ENCODE measurements at places on chromosomes 12 and 14.

DNA sequence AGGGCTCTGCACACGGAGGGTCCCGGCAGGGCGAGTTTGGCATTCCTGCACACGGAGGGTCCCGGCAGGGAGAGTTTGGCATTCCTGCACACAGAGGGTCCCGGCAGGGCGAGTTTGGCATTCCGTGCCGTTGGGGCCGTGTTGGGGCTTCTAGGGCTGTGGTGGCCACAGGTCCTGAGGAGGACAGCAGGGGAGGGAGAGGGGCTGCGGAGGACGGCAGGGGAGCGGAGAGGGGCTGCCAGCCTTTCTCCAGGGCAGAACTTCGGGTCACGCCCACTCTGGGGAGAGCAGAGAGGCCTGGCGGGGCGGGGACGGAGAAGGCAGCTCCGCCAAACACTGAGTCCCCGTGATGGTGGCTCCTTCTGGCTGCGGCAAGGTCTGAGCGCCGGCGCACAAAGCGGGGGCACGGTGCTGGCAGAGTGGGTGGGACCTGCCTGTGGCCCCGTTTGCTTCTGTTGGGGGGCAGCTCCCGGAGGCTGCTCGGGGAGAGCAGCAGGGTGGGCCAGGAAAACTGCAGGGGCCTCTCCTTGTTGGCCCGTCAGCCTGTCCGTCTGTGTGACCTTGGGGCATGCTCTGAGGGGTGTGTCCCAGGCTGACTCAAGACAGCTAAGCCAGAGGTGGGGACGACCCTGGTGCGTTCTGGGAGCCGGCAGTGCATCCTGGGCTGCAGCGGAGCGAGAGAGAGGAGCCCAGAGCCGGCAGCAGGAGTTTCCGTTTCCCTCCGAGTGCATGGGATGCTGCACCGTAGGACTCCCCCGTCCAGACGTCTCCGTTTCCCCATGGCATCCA, 60.2 kb downstream of the LRCOL1 start:
- no peak for DNase-seq

- DNase-seq = no peak
These were observed 3.8 kb upstream of the SIVA1 start for GRCh38 chr14:104749111-104749649.

GRCh38 chr12:130031571-130032189, 127.9 kb upstream of the TMEM132D start:
- DNase-seq = peak; percentile 15

DNA sequence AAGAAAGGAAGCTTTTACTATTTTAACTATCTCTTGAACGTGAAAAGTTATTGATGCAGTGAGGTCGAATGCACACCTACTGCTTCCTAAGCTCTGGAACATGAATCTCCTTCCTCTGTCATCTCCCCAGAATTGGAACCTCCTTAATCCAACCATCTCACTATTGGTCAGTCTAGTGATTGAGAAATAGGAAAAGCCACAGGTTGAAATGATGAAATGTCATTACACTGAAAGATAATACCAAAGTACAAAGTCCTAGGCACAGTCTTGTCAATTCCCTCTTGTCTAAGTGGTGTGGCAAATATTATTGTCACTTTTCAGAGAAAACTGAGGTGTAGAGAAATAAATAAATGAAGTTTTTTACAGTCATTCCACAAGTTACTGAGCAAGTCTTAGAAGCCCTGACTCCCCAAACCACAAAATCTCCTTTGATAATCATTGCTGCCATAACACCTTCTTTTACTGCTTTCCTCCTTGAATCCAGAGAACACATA, 19.5 kb upstream of the HIGD1C start:
- DNase-seq = no peak

- no peak for DNase-seq
These were observed at the start of gene RFX4 for GRCh38 chr12:106582641-106583230. Gene RFX4 (plus strand): TSS chr12:106583004. CDS start chr12:106583321, 317 bp downstream.
